NCI-H1436 (cell line): ENCODE measurements at places on chromosomes 1 and 21.

- no peak for DNase-seq
Measured at GRCh38 chr1:60041783-60042182, 31.8 kb downstream of the C1orf87 start.

DNA sequence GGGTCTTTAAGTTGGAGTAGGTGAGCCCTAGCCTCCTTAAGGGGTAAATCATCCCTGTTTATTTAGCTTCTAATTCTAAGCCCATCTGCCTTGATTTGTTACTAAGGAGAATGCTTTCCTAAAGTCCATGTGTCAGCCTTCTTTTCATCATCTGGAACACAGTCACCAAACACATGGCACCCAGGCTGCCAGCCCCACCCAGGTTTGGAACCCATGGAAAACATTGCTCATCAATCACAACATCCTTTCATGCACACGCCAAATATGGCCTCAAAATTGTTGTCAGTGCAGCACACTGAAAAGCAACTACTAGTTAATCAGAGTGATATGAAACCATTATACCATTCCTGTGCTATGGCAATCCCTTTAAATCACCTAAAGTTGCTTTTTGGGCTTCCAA lies 386.7 kb upstream of the ESRRG start:
- DNase-seq = no peak

GRCh38 chr1:56808410-56808809 lies 10.8 kb downstream of the FYB2 start:
- DNase-seq = no peak

GRCh38 chr1:226751703-226752102 lies 12.6 kb upstream of the ITPKB start:
- DNase-seq = no peak

GRCh38 chr1:67815303-67816094 lies 17.8 kb downstream of the GNG12 start:
- DNase-seq = no peak

DNA sequence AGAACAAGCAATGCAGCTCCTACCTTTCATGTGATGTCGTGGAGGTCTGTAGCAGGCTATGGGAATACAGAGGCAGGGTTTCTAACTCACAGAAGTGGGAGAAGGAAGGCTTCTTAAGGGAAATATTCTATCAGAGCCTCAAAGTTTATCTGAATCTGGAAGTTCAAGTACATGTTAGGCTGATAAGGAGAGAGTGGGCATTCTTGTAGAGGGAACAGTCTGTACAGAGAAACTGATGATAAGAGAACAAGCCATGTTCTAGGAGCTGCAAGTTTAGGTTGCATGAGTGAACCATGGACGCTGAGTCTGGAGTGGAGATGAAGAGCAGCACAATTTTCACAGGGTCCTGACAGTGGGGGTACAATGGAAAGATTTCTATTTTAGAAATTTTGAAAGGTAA lies 344.0 kb downstream of the CHRM3 start:
- no peak for DNase-seq
